ENCODE measurements at places on chromosomes 7 and 10. TPM values are rescaled to one million over a fixed set of nuclear protein-coding genes. Genes with fewer than 3 reads are reported as not detected.

DNA sequence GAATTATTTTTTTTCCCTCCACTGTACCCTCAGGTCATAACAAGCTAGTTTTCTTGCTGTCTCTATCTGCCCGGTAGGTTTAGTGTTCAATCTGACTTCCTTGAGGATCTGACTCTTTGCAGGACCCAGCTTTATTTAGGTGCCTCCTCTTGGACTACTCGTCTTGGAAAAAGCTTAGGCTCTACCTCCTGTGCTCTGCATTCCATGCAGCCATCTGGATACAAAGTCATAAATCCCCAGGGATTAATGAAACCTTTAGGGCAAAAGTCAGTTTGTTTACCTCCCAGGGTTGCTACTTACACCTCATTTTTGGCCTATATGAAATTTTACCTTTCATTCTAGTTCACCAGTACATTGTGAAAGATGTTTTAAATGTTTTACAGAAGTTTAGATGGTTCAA is 8.0 kb downstream of the STAG3 start:
- no peak overlapping the region for H3K27ac ChIP-seq
- H3K4me3 ChIP-seq = no peak overlapping the region

- DNase-seq = no peak
- no peaks in the 10 kb centered on the region for H3K36me3 ChIP-seq
- no peak overlapping the region for H3K27ac ChIP-seq
- peaks cover 62% of the 10 kb centered on the region for H3K27me3 ChIP-seq
Observed at GRCh38 chr10:6778992-6779701, 199.1 kb upstream of the PRKCQ start.

ZSCAN25 gene
- total RNA-seq = 32.4 TPM

MOGAT3 gene
- total RNA-seq = not detected

HIBADH gene
- 18.2 TPM for total RNA-seq

- DNase-seq = no peak
- H3K4me3 ChIP-seq = peak overlapping the region; percentile 37
- no peak overlapping the region for H3K27ac ChIP-seq
- H3K27me3 ChIP-seq = peaks cover 65% of the 10 kb centered on the region
Observed at GRCh38 chr7:29567174-29567573, 3.5 kb downstream of the PRR15 start.

RTKN2 gene
- 9.8 TPM for total RNA-seq

DNA sequence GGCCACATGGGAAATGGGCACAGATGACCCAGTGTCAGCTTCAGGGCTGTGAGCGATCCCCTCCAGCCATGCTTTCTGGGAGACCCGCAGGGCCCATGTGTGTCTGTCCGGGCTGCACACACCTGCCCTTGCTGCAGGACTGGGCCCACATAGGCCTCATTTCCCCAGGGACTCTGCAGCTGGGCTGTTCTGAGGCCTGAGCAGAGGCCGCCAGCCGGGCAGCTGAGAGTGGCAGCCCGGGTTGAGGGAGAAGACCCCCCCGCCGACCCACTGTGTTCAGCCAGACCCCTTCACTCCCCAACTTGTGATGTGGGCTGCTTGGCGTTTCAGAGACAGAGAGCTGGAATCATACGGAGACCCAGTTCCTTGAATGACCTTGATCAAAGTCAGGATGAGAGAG is 50.1 kb upstream of the DPYSL4 start:
- no peaks in the 10 kb centered on the region for H3K27me3 ChIP-seq
- no peak overlapping the region for H3K4me3 ChIP-seq
- DNase-seq = no peak
- H3K4me1 ChIP-seq = no peaks in the 10 kb centered on the region
- H3K36me3 ChIP-seq = no peaks in the 10 kb centered on the region

DNA sequence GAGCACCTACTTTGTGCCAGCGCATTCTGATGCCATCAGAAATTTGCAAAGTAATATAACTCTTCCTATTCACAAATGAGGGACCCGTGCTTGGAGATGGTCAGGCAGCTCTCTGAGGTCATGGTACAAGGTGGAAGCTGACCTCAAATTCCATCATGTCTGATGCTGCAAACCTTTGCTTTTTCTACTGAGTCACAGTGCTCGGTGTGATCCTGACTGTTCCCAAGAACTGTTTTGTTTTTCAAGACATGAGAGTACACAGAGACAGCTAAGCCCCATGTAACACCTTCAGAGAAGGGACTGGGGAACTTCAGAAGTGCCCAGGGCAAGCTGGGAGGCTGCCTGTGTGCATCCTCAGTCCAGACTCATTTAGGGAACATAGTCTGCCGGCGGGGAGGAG is 111.3 kb downstream of the FRMD4A start:
- H3K4me1 ChIP-seq = no peaks in the 10 kb centered on the region
- H3K36me3 ChIP-seq = no peaks in the 10 kb centered on the region
- H3K4me3 ChIP-seq = no peak overlapping the region
- no peak overlapping the region for H3K27ac ChIP-seq

DNA sequence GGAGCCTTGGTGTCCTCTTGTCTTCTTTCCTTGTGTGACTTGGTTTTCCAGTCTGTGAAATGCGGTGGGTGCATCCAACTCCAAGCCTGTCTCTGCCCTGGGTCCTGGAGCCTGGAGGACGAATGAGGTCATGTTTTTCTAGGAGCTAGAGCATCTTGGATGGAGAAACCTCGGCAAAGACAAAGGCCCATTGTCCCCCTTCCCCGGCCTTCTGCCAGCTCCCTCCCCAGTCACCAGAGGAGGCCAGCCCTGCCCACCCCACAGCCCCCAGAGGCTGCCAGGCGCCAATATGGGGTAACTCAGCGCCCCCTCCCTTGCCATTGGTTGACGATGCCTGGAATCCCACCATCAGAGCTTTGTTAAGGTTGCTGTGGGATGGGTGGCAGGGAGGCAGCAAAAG is 40.4 kb downstream of the KCTD7 start:
- peaks cover 16% of the 10 kb centered on the region for H3K4me1 ChIP-seq
- DNase-seq = no peak
- H3K36me3 ChIP-seq = no peaks in the 10 kb centered on the region
- H3K27me3 ChIP-seq = no peaks in the 10 kb centered on the region
